ENCODE measurements at places on chromosomes 16 and 17. TPM values are rescaled to one million over a fixed set of nuclear protein-coding genes. Genes with fewer than 3 reads are reported as not detected.

OTOA gene
- not detected for total RNA-seq

ZNF213 gene
- total RNA-seq, result 8.9 TPM

COA3 gene
- 49.3 TPM for total RNA-seq

MRPL58 gene
- total RNA-seq, result 39.0 TPM

PRR35 gene
- not detected for total RNA-seq

GPR139 gene
- total RNA-seq, result not detected

MAP3K3 gene
- total RNA-seq, result 26.4 TPM

CCL11 gene
- total RNA-seq, result not detected

KRTAP9-4 gene
- total RNA-seq, result not detected

NPIPB2 gene
- total RNA-seq, result 2.3 TPM

COPZ2 gene
- 88.6 TPM for total RNA-seq

WNT3 gene
- 0.51 TPM for total RNA-seq

FBXO39 gene
- total RNA-seq, result not detected
